ENCODE measurements at places on chromosomes 4 and X. TPM values are rescaled to one million over a fixed set of nuclear protein-coding genes. Genes with fewer than 3 reads are reported as not detected.

Gene IL1RAPL2
- total RNA-seq = not detected

Gene AWAT2
- not detected for total RNA-seq

Gene CDKL5
- total RNA-seq = 3.1 TPM

Gene GPR119
- not detected for total RNA-seq

Gene GLRA2
- total RNA-seq = not detected

Gene SSX3
- not detected for total RNA-seq

Gene GAB1
- total RNA-seq = 2.2 TPM

Gene ITGB1BP2
- total RNA-seq = 0.93 TPM

Gene CXCL5
- 56.4 TPM for total RNA-seq

Gene KIT
- total RNA-seq = not detected

Gene DMD
- total RNA-seq = not detected

Gene DUSP21
- total RNA-seq = not detected

Gene DACH2
- not detected for total RNA-seq

Gene BMP3
- total RNA-seq = not detected

Gene FREM3
- total RNA-seq = not detected

Gene STK26
- total RNA-seq = 15.1 TPM

Gene HSFX4
- total RNA-seq = not detected

Gene ADGRL3
- not detected for total RNA-seq

Gene CTAG1A
- not detected for total RNA-seq

Gene GAGE2A
- total RNA-seq = not detected

Gene RAB28
- 9.0 TPM for total RNA-seq

Gene RNF212
- 1.6 TPM for total RNA-seq

Gene NLGN3
- 1.3 TPM for total RNA-seq

Gene JAKMIP1
- not detected for total RNA-seq

All from A549 treated with ZK216348 at 1 μM for 4 hours (cell line).